ENCODE measurements at places on chromosomes 2 and 18.

DNA sequence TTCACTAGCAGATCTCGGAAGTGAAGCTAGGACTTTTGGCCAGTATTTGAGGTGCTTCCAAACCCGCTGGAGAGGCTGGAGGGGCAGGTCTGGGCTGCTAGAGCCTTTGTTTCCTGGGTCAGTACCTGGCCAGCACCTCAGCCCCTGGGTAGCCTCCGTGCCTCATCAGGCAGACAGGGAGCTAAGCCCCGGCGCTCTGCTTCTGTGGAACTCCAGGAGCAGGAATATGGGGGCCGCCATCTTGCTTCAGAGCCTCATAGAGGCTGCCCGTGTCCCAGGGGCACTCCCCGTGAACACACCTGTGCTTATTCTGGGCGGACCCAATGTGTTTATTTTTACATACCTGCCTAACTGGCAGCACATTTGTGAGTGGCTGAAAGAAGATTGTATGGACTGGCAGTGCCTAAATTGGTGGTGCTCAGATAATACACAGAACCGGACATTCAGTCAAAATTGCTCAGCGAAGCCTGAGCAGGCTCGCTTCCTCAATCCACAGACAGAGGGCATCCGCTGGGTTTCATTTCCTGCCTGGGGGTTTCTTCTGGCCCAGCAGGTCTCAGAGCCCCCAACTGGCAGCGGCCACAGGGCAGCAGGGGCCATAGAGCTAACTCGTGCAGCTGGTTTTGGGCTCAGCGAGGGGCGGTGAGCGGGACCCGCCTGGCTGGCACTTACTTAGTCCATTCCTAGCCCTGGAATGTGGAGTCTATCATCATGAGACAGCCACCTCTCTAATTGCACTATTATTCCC is 176.8 kb upstream of the ALKAL2 start:
- no peak for DNase-seq

GRCh38 chr2:137002896-137003295 is 237.6 kb downstream of the THSD7B start:
- DNase-seq: no peak

- no peak for DNase-seq
Measured at GRCh38 chr2:133641497-133641896, 73.2 kb upstream of the NCKAP5 start.

- DNase-seq: no peak
Measured at GRCh38 chr2:185998562-185999070, 260.0 kb downstream of the FSIP2 start.

DNA sequence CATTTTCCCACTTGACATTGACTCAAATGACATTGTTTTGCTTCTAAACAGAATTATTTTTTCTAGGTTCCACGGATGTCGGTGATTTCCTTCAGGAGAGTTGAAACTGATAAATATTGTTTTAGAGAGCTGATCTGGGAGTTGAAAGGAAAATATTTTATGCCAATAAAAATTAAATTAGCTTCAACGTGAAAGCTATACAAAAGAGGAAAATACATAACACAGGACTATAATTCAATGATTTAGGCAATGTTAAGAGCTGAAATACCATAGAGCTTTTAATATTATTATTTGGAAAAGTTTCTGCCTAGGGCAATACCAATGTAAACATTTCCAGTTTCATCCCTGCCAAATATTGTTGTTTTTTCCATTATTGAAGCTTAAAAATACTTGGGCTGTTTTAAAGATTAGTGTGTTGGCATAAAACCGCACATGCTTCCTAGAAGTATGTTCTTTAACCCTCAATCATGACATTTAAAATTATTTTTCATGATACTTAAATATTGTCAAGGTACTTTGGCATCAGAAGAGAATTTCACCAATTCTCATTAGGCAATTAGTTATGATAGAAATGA is 18.6 kb upstream of the PDE1A start:
- DNase-seq: no peak

DNA sequence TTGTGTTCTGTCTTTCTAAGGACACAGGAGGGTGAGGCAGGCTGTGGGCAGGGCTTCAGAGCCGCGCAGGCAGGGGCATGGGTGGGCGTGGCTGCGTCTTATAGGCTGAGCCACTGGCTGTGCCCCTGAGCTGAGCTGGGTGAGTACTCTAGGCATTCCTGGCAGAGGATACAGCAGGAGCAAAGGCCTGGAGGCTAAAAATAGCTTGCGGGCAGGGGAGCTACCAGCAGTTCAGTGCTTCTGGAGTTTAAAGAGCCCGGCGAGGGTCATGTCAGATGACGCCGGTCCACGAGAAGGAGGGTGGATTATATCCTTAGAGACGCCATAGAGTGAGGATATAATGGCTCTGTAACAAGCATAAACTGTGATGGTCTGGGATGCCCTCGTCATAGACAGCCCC is 31.5 kb upstream of the PDIA6 start:
- DNase-seq: peak; percentile 24

GRCh38 chr2:64699712-64700111 is 46.0 kb upstream of the SERTAD2 start:
- no peak for DNase-seq

DNA sequence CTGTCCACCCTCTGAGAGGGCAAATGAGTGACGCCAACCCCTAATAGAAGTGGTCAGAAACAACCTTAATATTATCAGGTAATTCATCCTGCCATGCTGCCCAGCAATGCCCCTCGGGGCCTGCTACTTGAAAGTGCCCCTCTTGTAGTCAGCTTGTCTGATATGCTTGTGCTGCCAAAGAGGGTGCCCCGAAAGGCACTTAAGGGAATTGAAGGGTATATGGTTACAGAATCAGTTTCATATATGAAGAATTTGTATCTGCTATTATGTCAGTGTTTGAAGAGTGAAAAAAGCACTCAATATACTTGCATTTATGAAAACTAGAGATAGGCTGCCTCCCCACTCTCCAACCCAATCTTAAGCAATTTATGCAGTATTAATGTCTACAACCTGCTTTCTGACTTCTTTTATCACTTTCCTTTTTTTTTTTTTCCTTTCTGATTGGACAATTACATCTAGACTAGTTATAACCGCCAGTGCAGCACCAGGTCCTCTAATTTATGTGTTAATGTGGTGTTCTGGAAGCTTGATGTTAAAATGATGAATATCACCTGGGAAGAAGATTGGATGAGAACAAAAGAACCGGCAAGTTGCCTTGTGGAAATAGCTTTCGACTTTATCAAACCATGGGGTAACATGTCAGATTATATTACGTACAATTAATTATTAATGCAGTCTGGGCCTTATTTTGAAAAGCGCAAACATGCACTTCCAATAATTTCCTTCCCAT is 646.9 kb upstream of the ACVR2A start:
- DNase-seq: no peak

GRCh38 chr2:156999661-157000060 is 257.8 kb upstream of the GALNT5 start:
- DNase-seq: no peak

- no peak for DNase-seq
Measured at GRCh38 chr2:178111743-178112142, 494 bp upstream of the RBM45 start.

DNA sequence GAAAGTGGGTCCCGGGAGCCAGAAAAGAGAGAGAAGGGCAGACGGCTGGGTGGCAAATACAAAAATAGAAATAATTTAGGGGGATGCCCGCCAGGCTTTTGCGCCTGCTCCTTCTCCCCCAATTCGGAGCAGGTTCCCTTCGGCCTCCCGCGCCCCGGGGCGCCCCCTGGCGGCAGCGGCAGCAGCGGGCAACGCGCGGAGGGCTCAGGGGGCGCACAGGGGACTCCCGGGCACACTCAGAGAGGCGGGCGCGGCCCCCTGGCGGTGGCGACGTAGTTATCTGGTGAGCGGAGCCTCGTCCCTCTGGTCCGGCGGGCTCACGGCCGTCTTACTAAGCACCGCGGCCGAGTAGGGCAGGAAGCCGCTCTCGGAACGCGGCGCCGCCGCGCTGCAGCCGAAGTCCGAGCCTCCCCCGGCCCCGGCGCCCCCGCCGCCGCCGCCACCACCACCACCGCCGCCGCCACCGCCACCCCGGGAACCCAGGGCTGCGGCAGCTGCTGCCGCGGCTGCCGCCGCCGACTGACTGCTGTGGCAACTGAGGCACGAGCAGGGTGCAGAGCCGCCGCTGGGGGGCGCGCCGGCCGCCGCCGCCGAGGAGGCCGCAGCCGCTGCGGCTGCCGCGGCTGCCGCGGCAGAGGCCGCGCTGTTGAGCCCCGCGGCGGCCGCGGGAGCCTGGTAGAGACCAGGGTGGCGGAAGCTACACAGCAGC is 3.8 kb downstream of the EVX2 start:
- DNase-seq: no peak

GRCh38 chr2:54673501-54673998 is 49.9 kb upstream of the EML6 start:
- peak; percentile 44 for DNase-seq

- no peak for DNase-seq
Measured at GRCh38 chr2:59236723-59237122, 995.6 kb upstream of the FANCL start.

DNA sequence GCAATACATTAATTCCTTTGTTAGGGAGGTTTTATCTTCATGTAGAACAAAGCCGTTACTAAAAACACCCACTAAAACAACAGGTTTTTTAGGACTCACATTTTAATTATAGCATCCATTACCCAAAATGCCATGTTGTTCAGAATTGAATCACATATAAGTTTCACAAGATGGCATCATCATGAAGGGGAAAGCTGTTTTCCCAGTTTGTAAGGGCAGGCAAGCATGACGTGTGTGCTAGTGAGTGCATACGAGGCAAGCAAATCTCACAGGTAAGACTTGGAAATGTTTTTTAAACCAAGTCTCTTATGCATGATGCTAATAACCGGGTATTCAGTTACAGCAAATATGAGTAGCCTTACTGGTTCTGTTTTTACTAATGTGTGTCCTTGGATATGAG is 111.8 kb upstream of the NFATC1 start:
- DNase-seq: no peak

DNA sequence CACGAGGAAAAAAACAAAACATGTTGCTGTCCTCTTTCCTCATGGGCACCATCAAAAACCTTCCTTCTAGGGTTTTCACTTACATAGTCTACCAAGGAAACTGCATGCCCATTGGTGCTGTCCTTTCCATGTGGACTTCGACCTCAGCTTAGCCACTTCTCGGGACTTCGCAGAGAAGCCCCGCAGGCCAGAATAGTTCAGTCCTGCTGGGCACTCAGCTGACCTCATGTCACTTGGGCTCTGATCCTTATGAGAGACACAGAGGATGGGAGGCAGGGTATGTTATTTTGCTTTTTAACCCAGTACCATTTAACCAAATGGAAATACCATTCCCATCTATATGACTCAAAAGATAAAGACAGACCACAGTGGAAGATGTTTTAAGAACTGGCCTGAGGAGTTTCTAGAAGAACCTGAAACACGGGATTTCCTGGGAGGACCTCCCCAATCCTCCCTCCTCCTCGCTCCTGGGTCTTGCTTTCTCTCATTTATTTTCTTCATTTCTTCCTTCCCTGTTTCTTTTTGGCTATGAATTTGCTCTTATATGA is 28.4 kb downstream of the AAK1 start:
- no peak for DNase-seq

DNA sequence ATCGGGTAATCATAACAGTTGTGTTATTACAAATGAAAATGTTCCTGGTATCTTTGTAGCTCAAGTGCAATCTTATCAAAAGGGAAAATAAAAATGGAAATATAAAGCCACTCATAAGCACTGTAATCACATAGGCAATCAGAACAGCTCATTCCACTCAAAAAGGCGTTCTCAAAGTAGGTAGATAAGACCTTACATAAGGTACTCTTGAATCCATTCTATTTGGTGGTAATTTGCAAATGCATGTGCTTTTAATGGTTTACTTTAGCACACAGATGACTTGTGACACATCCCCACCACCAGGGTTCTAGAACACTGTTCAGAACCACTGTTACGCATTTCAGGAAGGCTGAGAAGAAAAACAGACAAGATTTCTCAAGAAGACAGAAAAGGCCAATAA is 86.7 kb upstream of the NARS1 start:
- no peak for DNase-seq

GRCh38 chr18:52190195-52190594 is 149.8 kb upstream of the DCC start:
- no peak for DNase-seq

DNA sequence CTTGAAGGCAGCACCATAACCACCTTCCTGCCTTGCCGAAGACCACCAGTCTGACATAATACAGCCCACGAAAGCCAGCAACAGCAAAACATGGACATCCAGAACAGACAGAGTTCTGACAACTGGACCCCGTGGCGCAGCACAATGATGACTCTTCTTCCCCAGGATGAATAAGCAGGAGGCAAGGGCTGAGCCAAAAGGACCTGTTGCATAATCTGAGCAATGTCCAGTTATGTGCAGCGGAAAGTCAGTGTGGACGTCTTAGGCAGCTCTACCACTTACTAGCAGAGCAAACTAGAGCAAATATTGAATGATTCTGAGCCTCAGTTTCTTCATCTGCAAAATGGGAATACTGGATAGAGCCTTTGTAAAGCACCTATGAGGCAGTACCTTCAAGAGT is 225.1 kb downstream of the ZBTB7C start:
- no peak for DNase-seq

- no peak for DNase-seq
Measured at GRCh38 chr18:58756148-58756547, 84.9 kb downstream of the MALT1 start.

GRCh38 chr18:61085761-61086160 is 247.5 kb upstream of the CDH20 start:
- no peak for DNase-seq

DNA sequence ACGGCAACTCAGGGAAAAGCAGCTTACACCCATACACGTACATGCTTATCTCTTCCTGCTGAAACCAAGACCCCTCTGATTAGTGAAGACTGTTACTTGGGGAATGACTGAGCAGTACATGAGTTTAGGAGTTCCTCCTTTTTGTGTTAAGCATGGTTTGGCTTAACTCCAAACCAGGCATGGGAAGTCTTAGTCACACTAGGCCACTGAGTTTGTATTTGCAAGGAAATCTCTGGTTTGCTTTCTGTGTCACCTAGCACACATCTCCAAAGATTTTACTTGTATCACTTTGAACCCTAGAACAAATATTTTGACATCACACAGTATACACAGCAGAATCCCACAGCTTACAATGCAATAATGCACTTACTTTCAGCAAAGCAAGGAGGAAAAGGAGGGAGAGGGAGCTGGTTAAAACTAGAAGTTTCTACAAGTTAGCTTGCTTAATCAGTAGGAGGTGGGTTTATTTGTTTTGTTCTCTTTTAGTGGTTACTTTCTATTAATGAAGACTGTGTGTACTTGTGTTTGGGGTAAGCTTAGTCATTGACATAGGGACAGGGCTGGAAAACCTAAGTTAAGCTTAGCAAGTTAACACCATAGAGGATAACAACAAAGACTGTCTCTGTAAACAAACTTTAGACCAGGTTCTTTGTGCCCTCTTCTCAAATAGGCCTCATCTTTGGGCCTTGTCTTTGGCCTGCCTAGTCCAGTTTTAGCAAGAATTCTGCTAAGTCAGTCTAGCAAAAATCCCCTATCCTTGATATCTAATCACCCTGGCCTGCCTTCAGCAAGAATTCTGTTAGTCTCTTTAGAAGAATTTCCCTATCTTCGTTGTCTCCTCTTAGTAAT is 219.4 kb downstream of the MREG start:
- DNase-seq: no peak

- no peak for DNase-seq
Measured at GRCh38 chr18:7413906-7414305, 153.2 kb upstream of the PTPRM start.

Measured in cerebellum (tissue), 4 donors.